ENCODE measurements at places on chromosomes 4 and X.

- no peak for DNase-seq
These were observed 216.3 kb downstream of the ADAMTS3 start for GRCh38 chr4:72352711-72353110.

- DNase-seq = no peak
These were observed 38.8 kb upstream of the BEX4 start for GRCh38 chrX:103175944-103176753.

GRCh38 chr4:169615467-169616106, 3.2 kb upstream of the NEK1 start:
- no peak for DNase-seq

DNA sequence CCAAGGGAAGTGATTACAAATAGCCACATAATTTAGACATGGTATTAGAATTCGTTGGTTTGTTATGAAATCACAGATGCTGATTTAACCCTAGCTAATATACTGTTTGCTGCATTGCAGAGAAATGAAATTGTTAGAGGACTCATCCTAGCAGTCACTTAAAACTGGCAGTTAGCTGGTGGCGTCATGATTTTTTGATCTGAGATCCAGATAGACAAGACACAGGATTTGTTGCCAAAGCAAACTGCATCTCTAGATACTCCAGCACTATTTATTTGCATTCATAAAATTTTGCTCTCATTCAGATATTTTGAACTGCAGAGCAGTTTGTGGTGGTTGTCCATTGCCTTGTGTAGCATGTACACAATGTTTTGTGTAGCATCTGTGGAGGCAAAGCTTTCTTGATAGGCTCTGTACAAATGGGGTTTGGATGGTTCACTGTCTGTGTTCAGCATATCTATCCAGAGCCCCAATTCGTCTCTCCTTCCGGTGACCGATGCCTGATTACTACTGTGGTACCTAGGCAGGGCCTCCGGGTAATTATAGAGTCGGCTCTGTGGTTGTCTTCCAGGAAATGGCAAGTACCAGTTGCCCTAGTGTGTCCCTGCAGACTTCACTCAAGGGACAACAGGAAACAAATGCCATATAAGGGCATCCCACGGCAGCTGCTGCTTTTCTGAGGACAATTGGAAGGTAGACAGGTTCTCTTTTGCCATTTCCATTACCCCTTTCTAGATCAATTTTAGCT, 30.1 kb upstream of the SPARCL1 start:
- peak; percentile 94 for DNase-seq
